Stimulated activated CD8-positive, alpha-beta memory T cell treated with anti-CD3 and anti-CD28 coated beads, Interleukin-7, amount 100 ng/mL, for 1 hour (primary cell): ENCODE measurements at places on chromosomes 2 and 18.

DNA sequence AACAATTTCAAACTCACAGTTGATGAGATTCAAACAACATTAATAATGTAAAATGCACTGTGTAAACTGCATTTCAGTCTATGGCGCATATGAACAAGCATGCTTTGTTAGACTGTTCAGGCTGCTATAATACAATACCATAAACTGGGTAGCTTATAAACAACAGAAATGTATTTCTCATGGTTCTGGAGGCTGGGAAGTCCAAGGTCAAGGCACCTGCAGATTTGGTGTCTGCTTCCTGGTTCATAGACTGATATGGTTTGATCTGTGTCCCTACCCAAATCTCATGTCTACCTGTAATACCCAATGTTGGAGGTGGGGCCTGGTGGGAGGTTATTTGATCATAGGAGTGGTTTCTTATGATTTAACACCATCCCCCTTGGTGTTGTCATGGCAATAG lies 148.1 kb upstream of the SERPINE2 start:
- DNase-seq, result no peak

- no peak for DNase-seq
Measured at GRCh38 chr2:75549401-75550253, 11.1 kb downstream of the EVA1A start.

DNA sequence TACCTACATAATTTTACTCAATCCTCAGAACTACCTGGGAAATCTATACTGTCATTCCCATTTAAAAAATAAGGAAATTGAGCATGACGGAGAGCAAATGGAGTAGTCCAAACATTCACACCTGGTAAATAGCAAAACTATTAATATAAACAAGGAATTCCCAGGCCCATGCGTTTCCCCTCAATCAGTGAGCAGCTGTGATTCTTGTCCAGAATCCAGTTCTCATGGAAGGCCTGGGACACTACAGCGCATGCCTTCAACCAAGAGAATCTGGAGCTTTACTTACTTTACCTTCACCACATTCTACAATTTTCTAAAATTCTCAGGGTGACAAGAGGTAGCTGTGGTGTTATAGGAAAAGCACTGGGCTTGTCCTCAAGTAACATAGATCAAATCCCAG lies 259.0 kb downstream of the LRATD1 start:
- DNase-seq, result no peak

DNA sequence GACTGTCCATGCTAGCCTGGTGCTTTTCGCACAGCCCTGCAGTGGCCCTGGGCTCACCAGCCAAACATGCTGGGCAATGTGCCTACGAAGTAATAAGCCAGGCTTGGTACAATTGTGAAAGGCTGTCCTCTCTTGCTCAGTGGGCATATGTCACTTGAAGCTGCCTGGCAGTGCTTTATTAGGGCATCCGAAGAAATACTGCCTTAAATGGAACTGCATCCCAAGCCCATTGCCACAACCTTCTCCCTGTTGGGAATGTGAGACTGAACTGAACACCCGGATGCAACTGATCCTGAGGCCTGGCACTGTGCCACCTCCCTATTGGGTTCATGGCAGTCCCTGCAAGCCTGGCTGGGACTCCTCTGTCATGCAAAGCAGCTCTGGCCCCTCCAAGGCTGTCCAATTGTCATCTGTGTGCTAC lies 15.9 kb downstream of the CAPG start:
- DNase-seq, result no peak

DNA sequence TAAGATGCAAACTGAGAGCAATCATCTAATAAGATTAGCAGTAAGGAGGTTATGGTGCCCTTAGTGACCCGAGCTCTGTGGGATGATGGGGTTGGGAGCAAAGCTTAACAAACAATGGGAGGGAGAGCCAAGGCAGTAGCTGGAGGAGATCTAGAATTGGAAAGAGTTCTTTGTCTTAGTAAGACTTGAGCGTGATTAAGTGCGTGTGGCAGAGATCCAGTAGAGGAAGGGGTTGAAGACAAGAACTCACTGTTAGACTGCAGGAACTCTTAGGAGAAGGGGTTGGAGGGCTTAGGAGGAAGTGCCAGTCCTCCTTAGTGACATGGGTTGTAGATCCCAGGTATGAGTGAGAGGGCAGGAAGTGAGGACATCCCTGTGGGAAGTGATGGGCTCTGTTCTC lies 184.7 kb downstream of the GFPT1 start:
- DNase-seq, result no peak

DNA sequence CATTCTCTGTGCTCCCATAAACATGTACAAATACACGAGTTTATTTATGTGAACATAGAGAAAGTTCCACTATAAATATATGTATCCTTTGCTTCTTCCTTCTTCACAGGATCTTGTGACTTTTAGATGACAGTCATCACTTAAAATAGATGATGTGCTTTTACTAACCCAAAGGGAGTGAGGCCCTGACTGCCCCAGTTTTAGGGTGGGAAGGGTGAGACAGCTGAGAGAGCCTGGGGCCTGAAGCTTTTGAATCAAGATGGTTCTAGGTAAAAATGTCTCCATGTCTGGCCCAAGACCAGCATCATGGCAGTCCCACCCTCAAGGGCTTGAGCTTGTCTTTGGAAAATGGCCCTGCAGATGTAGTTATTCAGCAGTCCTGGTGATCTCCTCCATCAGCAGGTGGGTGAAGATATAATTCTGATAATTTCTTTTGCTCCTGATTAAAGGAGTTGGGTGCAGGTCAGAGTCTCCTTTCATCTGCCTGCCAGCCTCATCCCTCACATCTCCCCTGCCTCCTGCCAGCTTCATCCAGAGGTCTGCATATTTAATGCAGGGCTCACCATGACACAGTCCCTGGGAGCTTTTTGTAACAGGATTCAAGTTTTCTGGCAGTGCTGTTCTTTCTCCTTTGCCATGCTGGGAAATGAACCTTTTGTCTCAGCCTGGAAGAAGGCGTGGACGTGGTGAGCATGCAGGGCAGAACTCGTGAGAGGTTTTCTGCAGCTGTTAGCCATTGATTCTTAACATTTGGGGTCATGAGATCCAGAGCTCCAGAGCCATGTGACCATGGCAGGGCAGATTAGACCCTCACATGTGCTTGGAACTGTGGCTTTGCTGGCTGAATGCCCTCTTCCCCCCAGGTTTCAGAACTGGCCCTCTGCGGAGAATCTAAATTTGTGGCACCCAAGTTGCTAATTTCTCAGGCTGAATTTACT lies 2.7 kb downstream of the HRH4 start:
- no peak for DNase-seq

DNA sequence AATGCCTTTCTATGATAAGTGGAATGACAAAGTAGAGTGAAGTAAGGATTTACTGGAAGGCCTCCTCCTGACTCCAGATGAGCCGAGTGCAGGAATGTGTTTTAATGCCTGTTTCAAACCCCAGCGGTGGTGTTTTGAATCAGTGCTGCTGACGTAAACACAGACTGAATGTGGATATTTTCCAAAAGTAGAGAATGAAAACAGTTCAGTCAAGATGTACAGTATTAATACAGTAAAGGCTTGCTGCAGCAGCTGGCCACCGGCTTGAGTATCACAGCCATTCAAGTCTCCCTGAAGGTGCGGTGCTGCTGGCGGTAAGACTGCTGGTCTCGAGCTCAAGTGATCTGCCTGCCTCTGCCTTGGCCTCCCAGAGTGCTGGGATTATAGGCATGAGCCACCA lies 46.7 kb downstream of the ARHGAP28 start:
- no peak for DNase-seq

DNA sequence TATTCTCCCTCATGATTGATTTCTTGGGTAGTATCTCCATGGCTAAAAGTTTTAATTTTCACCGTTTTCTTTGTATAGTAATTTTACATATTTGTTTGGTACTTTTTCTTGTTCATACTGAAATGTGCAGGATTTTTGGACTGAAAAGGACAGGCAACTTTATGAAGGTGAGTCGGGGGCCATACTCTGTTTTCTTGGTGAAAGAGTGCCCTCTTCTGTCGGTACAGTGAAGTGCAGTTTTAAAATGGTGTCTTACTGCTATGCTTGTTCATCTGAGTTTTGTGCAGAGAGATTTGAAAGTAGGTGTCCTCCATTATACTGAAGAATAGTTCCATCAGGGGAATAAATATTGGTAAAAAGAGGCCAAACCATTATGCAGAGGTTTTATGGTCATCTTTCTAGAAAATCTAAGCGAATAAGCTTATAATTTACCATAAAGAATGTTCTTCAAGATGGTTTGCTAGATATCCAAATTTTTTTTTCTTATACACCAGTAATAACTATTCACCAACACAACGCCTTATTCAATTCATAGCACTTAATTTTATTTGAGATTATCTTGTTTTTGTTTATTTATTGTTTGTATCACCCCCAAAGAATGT lies 8.7 kb upstream of the SERPINB13 start:
- DNase-seq, result no peak

GRCh38 chr18:57753063-57753462 lies 50.1 kb downstream of the ATP8B1 start:
- DNase-seq, result no peak

DNA sequence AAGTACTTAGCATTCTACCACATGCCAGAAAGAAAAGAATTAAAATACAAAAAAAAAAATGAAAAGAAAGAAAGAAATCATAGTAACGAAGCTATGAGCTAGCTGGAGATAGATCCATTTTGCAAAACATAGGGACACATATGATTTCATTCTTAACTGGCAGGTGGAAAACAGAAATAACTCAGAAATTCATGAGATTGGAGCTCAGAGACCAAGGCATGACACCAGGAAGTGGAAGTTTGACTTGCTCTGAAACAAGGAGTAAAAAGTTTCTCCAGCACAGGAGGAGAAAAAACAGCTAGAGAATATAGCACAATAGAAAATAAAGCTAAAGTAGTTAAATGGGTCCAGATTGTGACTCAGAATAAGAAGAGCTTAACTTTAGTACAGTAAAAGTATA lies 278.1 kb downstream of the ZEB2 start:
- no peak for DNase-seq

- no peak for DNase-seq
Measured at GRCh38 chr2:241509155-241509784, 886 bp upstream of the STK25 start.

GRCh38 chr18:24276994-24277393 lies 120.6 kb downstream of the OSBPL1A start:
- DNase-seq, result no peak

GRCh38 chr2:3189076-3189591 lies 188.5 kb downstream of the EIPR1 start:
- no peak for DNase-seq

DNA sequence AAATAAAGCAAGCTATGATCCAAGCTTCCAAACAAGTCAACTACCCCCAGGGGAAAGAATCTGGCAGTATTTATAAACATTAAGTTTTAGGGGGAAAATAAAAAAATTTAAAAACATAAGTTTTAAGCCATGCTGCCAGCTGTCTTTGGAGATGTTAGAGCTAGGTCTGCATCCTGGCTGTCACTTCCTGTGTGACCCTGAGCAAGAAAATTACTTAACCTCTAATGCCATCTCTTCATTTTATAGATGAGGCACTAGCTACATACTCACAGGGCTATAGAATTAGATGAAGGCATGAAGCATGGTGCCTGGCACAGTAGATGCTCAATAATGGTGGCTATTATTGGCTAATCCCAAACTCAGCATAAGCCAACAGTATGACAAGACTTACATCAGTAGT lies 28.1 kb downstream of the STARD7 start:
- no peak for DNase-seq

DNA sequence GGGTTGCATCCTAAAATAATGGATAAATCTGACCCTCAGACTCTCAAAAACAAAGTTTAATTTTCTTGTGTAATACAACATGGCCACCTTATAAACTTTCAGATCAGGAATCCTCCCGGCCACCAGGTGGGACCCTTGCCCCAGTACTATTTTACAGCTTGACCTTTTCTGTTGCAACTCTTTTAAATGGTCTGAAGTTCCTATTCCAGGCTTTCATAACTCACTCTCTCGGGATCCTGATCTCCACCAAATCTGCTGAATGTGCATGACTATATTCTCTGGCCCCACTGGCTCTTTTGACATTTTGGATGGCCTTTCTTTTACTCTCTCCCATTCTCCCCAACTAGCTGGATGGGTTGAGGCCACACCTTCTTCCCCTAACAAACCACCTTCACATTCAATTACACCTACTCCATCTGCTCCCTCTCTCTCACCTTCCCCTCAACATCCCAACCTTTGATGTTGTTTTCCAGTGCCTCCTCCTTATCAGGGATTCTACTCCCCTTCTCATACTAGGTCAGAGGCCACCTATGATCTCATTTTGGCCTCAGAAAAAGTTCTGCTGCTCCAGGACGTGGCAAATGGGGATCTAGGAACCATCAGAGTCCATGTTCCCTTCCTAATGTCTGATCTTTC lies 70.8 kb downstream of the SESTD1 start:
- DNase-seq, result no peak

GRCh38 chr2:235146871-235147565 lies 195.2 kb downstream of the SH3BP4 start:
- no peak for DNase-seq

DNA sequence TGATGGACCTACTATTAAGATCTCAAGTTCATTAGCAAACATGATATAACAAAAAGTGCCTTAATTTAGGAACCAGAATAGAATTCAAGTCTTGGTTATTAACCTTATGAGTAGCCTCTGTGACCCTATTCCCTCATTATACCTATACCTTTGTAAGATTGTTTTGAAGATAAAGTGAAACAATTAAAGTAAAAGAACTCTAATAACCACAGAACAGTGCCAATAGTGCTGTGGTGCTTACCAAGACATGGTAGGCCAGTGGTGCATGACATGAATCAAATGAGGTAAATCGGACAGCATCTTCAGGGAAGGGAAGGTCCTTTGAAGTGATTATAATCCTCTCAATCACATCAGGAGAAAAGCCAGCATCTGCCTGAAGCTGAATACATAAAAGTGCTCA lies 36.4 kb downstream of the METTL4 start:
- DNase-seq, result no peak

DNA sequence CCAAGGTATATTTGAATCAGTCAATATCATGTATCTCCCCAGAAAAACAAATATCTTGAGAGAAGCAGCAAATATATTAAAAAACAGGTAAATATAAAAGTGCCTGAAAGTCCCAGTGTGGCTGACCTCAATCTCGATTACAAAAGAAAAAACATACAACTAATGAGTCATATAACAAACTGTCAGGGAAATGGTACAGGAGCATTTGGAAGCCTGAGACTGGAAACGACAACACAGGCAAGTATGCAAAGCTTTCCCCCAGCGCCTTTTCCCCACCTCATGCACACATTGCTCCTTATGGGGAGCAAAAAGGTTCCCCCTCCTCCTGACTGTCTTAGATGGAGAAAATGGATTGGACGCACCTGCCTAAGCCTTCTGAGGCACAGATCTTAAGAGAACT lies 230.7 kb downstream of the TMX3 start:
- DNase-seq, result no peak

GRCh38 chr2:169221745-169222369 lies 140.5 kb downstream of the LRP2 start:
- no peak for DNase-seq
